Activated B cell treated with CpG ODN at 0.5 μM for 24 hours (primary cell): ENCODE measurements at places on chromosomes 13 and 19. TPM values are rescaled to one million over a fixed set of nuclear protein-coding genes. Genes with fewer than 3 reads are reported as not detected.

DNA sequence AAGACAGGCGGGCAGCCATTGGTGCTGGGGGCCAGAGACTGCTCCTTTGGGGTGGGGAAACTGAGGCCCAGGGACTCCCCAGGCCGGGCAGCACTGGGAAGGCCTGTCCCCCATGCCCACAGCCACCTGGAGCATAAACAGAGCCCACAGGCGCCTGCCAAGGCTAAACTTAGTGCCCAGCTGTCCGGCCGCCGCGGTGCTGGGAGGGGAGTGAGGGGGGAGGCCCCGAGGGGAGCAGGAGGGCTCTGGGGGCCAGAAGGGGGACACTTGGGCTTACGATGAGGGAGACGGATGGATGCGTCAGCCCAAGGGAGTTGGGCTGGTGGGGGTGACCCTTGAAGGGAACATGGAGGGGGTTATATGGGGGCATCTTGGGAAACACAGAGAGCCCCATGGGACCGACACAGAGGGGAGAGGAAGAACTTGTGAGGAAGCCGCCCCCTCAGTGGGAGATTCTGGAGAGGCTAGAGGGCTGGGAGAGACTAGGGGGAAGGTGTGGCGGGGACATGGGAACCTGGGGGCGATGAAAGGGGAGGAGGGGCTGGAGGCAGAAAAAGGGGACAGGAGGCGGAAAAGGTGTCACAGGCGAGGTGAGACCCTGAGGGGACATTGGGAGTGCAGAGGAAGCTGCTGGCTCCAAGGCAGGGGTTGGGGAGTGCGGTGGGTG is 2.2 kb downstream of the CERS1 start:
- no peak for DNase-seq

DNA sequence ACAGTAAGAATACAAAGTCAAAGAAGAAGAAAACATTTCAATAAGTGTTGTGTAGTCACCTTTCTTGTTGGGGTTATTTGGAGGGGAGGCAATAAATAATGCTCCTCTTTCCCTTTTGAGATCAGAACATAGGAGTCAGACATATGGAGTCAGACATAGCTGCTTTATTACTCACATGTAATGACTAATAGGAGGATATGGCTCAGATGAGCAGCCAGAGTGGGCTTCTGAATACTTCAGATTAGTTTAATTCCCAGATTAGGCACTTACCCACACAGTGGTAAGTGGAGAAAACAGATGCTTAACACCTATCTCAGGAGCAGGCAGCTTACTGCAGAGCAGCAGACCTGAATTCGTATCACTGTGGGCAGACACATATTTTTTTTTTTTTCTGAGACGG is 31.7 kb upstream of the C1QTNF9B start:
- DNase-seq: no peak

The GPC5 gene
- total RNA-seq: 0.24 and 0.46 TPM in 2 replicates

DNA sequence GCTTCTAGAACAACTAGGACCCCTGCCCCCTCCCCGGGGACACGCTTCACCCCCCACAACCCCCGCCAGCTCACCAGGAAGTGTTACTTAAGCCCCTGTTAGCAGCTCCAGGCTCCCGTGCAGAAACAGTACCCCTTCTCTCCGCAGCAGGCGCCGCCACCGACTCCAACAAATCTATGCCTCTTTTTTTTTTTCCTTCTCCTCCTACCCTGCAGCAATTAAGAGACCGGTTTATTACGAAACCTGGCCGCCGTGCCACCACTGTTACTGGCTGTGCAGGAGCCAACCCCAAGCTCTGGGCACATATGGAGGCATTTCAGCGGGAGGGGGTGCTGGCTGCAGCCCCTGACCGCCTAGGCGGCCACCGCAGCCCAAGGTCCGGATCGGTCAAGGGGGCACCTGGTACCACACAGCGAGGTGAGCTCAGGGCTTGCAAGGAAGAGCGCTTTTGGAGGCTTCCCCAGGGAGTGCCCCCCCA is 2.4 kb downstream of the GADD45B start:
- DNase-seq: peak; percentile 49

GRCh38 chr19:12783849-12784393 is 7.4 kb upstream of the JUNB start:
- DNase-seq: no peak

DNA sequence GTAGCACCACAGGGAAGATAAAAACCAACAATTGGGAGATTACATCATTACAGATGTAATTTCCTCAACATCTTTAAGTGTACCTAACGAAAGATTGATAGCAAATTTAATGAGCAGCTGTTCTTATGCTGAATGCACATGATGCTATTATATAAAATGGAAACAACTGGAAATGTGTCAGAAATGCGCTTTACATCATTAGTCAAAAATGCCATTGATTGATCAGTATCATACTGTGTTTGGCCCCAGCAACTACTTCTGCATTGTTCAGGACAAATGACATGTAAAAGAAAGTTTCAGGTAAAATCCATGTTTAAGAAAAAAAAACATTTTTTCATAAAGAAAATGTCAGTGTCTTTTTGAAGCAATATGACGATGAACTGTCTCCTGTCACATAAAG is 625.5 kb upstream of the MIR17HG start:
- no peak for DNase-seq

- DNase-seq: no peak
Observed at GRCh38 chr19:38980583-38981374, 5.2 kb upstream of the FBXO17 start.

The ADPRHL1 gene
- total RNA-seq: 0.84 and 0.93 TPM in 2 replicates

The ALOX5AP gene
- 59.7 and 66.4 TPM in 2 replicates for total RNA-seq

GRCh38 chr13:48094404-48094780 is 512 bp downstream of the MED4 start:
- DNase-seq: no peak

The CERS1 gene
- total RNA-seq: not detected in 2 replicates

GRCh38 chr19:52739576-52739975 is 4.7 kb upstream of the ZNF611 start:
- DNase-seq: no peak

DNA sequence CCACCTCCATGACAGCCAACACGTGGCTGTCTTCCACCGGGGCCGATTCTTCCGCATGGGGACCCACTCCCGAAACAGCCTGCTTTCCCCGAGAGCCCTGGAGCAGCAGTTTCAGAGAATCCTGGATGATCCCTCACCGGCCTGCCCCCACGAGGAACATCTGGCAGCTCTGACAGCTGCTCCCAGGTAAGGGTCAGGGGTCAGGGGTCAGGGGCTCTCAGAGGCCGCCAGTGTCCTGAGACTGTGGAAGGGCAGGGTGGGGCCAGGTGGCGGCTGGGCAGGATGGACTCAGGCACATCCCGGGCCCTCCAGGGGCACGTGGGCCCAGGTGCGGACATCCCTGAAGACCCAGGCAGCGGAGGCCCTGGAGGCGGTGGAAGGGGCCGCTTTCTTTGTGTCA is 15.0 kb downstream of the CPT1C start:
- no peak for DNase-seq

- no peak for DNase-seq
Observed at GRCh38 chr13:94984958-94985357, 272.6 kb upstream of the SOX21 start.

GRCh38 chr13:51451467-51452360 is 1.1 kb downstream of the INTS6 start:
- DNase-seq: peak; percentile 75

GRCh38 chr19:13621413-13621812 is 115.1 kb upstream of the CACNA1A start:
- no peak for DNase-seq

- no peak for DNase-seq
Observed at GRCh38 chr19:46573679-46574498, 27.2 kb upstream of the CALM3 start.

DNA sequence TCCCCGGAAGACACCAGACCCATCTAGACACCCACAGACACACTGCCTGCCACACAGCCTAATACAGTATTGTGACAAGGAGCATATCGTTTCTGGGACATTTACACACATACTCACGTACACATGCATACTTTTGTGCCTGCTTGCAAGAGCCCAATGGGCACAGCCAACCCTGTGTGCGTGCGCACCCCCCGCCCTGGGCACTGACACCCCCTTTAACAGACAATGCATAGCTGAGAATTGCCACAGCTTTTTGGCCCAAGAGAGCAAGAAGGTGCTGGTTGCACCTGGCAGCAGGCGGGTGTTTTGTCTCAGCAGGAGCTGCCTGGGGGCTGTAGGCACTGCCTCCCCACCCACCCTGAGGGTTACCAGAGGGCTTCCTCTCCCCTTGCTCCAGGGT is 1.7 kb upstream of the NFIX start:
- no peak for DNase-seq

DNA sequence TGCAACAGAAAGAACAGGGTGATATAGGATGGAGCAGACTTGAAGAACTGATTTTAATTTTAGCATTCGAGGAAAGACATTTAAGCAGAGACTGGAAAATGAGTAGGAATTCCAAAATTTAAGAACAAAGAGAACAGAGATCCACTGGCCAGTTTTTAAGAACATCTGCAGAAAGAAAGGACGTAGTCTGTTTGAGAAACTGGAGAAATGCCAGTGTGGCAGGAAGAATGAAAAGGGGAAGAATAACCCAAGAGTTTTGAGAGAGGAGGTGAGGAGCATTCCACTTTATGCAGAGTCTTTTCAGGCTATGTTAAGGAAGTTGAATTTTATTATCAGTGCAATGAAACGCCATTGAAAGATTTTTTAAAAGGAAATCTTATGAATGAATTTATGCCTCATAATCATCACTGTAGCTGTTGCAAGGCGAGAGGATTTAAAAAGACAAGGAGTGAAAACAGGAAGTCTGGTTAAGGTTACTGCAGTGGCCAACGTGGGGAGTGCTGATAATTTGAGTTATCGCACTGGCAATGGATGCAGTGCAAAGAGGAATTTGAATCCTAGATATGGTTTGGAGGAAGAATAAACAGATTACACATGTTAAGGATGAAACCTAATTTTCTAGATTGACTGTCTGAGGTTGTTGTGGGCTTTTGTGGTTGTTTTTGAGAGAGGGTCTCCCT is 253.8 kb downstream of the DACH1 start:
- no peak for DNase-seq

DNA sequence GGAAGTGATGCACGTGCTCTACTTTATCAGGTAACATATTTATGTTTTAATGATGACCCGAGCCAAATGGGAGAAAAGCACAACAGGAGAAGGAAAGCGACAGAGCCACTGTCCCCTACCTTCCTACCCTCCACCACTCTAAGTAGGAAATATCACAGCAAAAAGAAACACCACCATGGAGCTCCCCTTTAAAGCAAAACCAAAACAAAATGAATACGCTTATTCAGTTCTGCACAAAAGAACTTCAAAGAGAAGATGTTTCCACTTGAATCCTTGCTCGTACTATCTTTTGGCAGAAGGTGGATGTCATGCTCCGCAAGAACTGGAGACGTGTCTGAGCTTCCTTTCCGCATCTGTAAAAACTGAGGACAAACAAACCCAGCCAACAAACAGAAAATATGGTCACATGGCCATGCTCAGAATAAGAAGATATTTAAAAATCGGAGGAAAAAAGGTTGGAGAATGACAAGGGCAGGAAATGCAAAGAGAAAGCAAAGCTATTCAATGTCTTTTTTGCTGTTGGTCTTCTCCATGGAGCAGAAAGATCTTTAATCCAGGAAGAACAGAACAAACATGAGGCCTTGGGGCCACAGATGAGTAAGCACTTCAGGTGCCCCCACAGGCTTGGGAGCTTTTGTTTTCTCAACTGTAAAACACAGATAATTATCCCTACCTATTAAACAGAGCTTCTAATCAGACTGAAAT is 19.5 kb downstream of the N4BP2L1 start:
- no peak for DNase-seq

GRCh38 chr13:107124730-107125129 is 556.8 kb upstream of the ARGLU1 start:
- no peak for DNase-seq

The CLDND2 gene
- total RNA-seq: 2.2 TPM in 1 of 2 replicates, not detected in the other

The STOML3 gene
- total RNA-seq: not detected in 2 replicates

The APOC4 gene
- not detected in 2 replicates for total RNA-seq

DNA sequence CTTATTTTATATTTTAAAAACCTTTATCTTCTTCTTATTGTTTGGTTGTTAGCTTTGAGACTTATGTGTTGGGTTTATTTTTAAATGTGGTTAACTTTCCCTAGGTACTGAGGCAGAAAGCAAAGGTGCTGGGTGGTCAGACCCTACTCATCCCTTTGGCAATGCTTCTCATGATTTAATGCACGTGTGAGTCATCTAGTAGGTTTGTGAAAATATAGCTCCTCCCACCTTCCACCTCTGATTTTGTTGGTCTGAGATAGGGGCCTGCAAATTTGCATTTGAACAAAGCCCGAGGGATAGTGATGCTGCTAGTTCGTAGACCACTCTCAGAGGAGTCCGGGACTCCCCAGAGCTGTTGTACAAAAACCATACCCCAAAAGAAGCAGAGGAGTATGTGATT is 771.3 kb upstream of the ARGLU1 start:
- no peak for DNase-seq

The GAMT gene
- total RNA-seq: 6.9 and 8.8 TPM in 2 replicates

GRCh38 chr13:111908981-111909380 is 158.0 kb upstream of the SOX1 start:
- no peak for DNase-seq

The PABPC3 gene
- total RNA-seq: 0.35 and 0.46 TPM in 2 replicates

- no peak for DNase-seq
Observed at GRCh38 chr13:42474954-42475353, 99.0 kb upstream of the TNFSF11 start.

The CD37 gene
- 1,587 and 1,688 TPM in 2 replicates for total RNA-seq

The NEK5 gene
- not detected in 2 replicates for total RNA-seq

The TMEM259 gene
- 223 and 257 TPM in 2 replicates for total RNA-seq

The CEACAM1 gene
- total RNA-seq: 7.1 and 9.4 TPM in 2 replicates

- no peak for DNase-seq
Observed at GRCh38 chr19:2604747-2605329, 97.7 kb downstream of the GNG7 start.

The PSG1 gene
- not detected in 2 replicates for total RNA-seq

The SHISA7 gene
- not detected in 2 replicates for total RNA-seq

GRCh38 chr19:15124572-15125231 is 17.5 kb downstream of the SYDE1 start:
- no peak for DNase-seq

DNA sequence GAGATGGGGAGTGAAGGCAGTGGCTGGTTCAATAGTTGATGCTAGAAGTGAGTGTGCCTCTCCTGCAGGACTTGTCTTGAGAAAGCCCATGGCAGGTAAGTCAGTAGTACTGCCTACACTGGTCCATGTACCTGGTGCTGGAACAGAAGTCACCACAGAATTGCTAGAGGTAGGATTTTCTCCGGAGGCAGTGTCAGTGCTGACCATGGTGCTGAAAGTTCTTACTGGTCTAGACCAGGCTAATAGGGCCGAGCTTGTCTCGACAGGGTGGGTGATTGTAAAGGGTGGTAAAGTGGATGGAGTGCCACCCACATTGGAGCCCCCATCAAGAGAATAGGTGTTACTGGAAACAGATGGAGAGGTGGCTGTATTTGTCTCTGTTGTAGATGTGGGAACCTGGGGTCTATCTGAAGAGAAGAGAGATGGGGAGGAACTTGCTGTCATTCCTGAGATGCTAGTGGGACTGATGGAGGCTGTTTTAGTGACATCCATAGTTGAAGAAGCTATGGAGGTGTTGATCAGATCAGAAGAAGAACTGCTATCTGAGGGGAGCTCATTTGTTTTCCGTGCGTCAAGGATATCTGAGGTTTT is 36.6 kb downstream of the MUC16 start:
- DNase-seq: no peak

GRCh38 chr13:46593398-46593797 is 40.4 kb downstream of the LRCH1 start:
- peak; percentile 34 for DNase-seq

GRCh38 chr13:101811284-101811839 is 358.9 kb downstream of the ITGBL1 start:
- DNase-seq: no peak
